Endodermal cell (in vitro differentiated cells): ENCODE measurements at places on chromosomes 4 and X.

- DNase-seq, result no peak
These were observed 168.9 kb downstream of the DCTD start for GRCh38 chr4:182748283-182748682.

DNA sequence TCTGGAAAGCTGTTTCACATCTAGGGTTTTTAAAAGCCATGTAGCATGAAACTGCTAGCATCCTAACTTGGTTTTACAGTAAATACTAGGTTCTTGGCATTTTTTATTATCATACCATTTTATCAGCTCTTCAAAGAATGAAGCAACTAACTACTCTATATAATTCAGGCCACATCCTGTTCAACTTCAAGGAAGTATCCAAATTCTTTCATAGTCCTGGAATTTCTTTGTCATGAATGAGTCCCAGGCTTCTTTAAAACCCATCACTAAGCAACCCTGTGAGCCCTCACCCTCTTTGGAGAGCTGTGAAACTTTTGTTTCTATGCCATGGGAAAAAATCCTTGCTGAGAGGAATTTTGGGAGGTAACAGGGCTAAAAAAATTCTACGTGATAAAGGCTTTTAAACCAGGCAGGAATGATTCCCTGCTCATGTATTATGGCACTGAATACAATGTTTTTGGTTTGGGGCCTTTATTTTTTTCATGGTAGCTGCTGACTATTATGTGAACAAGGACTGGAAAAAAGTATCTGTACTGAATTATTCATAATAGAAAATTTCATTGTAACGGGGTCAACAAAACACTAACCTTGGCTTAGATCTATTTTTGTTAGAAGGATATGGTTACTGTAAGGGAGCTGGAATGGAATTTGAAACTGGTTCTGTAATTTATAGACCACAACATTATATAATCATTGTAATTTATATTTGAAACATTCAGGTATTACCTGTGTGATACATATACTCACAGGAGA is 164.9 kb downstream of the DCTD start:
- no peak for DNase-seq

DNA sequence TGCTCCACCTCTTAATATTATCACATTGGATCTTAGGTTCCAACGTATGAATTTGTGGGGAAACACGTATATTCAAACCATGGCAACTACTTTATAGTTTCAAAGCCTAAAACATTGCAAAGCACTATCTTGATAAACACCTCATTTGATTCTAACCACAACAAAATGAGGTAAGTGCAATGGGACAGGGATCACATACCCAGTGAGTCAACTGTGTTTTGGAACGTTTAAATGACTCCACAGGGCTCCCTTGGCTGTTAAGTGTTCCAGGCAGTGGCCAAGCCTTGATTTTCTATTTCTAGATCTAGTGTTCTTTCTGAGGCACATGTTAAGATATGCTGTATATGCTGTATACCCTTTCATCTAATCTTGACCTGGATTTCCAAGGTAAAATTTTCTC is 54.5 kb upstream of the C1QTNF7 start:
- no peak for DNase-seq

GRCh38 chr4:20252656-20253282 is 1.1 kb downstream of the SLIT2 start:
- peak; percentile 81 for DNase-seq
